Smooth muscle cell of the pulmonary artery (primary cell): ENCODE measurements at places on chromosomes 12 and 14. TPM values are rescaled to one million over a fixed set of nuclear protein-coding genes. Genes with fewer than 3 reads are reported as not detected.

The KRT6C gene
- total RNA-seq = 0.07 TPM in 1 of 2 replicates, not detected in the other

The KCNMB4 gene
- total RNA-seq = 1.3 and 1.6 TPM in 2 replicates

The LRRC9 gene
- total RNA-seq = not detected in 2 replicates

The NR1H4 gene
- total RNA-seq = 0.23 TPM in 1 of 2 replicates, not detected in the other

The MAP3K9 gene
- under 0.01 and 0.07 TPM in 2 replicates for total RNA-seq

The TMEM121 gene
- total RNA-seq = 8.9 and 13.0 TPM in 2 replicates

The KSR2 gene
- under 0.01 TPM in 2 replicates for total RNA-seq

The PPFIA2 gene
- 2.6 and 4.6 TPM in 2 replicates for total RNA-seq

The VRTN gene
- not detected in 2 replicates for total RNA-seq
